Activated T-helper 17 cell treated with anti-CD3 and anti-CD28 coated beads, Interleukin-2, amount 50 U/mL, for 72 hours (primary cell): ENCODE measurements at places on chromosomes 2 and 18. TPM values are rescaled to one million over a fixed set of nuclear protein-coding genes. Genes with fewer than 3 reads are reported as not detected.

- no peak for ATAC-seq
Observed at GRCh38 chr2:75088791-75089190, 110.5 kb downstream of the TACR1 start.

DNA sequence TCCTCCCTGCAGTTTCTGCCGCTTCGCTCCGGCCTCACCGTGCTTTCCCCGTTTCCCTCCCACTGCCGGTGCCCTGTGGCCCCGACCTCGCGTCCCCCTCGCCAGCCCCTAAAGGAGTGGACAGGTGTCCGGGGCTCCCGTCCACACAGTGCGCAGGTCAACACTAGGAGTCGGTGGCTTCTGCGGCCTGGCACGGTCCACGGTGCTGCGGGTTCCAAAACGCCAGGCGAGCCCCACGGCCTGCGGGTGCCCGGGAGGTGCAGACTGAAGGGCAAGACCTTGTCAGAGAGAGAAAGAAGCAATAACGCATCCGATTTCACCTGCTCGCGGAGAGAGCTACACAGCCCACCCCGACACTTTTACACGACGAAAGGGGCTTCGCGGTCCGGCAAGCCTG is 588.7 kb upstream of the SALL3 start:
- ATAC-seq: no peak

DNA sequence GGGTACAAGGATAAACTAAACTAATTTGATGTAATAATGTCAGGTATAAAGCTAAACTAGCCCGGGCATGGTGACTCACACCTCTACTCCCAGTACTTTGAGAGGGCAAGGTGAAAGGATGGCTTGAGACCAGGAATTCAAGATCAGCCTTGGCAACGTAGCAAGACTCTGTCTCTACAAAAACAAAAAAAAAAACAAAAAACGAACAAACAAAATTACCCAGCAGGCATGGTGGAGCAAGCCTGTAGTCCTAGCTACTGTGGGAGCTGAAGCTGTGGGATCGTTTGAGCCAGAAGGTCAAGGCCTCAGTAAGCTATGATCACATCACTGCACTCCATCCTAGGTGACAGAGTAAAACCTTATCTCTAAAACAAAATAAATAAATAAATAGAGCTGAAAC is 131.8 kb upstream of the KYNU start:
- no peak for ATAC-seq

The SCN2A gene
- not detected for total RNA-seq

GRCh38 chr18:10519999-10520935 is 5.6 kb upstream of the NAPG start:
- ATAC-seq: peak; percentile 81

DNA sequence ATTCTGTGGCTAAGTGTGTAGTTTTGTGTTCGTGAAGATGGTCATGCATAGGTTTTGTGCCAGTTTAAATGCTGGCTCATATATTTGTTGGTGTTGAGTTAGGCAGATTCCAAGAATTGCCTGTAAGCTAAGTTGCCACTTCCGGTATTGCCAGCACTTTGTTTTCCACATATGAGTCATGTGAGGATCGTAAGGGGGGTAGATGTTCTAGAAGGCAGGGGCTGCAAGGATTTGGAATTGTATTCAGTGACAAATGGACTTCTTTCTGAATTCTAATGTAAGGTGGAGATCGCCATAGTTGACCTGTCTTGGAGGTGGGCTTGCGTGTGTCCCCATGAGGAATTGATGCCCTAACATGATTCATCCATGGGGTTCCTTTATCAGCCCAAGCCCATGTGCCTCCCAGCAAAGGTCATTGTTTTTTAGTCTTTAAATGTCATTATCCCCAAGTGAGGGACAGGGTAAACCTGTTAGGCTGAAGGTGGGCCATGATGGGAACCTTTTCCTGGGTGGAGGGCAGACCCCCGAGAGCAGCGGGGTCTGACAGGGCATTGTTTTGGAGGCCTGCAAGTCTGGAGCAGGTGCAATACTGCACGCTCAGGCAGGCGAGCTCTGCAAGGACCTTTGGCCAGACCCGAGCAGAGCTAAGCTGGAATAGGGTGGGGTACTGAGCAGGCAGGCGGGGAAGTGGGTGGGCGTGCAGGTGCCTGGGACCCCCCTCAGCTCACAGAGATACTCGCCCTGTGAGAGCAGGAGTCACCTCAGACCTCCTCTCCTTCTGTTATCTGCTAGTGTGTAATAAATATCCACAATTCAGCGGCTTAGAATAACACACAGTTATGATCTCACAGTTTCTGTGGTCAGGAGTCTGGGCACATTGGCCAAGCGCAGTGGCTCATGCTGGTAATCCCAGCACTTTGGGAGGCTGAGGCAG is 77.4 kb downstream of the LRRFIP1 start:
- ATAC-seq: peak; percentile 51

- no peak for ATAC-seq
Observed at GRCh38 chr2:126368758-126369157, 287.2 kb upstream of the GYPC start.

- ATAC-seq: no peak
Observed at GRCh38 chr2:47054868-47055267, 100.2 kb downstream of the STPG4 start.

DNA sequence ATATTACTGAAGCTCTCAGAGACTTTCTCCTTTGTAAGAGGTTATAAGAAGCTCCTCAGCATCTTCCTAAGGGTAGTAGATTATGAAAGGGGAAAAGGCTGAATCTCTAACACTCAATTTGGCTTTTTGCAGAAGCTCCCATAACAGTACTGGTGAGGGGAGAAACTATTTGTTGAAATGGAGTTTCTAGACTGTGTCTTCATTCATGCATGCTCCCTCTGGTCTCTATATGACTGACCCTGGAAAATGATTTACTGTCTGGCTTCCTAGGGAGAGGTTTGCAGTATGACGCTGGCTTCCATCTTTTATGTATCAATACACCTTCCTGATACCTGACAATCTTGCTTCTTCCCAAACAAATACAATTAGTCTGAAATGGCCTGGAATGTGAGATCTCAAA is 63.9 kb downstream of the LDAH start:
- no peak for ATAC-seq

The TCF23 gene
- total RNA-seq: not detected

DNA sequence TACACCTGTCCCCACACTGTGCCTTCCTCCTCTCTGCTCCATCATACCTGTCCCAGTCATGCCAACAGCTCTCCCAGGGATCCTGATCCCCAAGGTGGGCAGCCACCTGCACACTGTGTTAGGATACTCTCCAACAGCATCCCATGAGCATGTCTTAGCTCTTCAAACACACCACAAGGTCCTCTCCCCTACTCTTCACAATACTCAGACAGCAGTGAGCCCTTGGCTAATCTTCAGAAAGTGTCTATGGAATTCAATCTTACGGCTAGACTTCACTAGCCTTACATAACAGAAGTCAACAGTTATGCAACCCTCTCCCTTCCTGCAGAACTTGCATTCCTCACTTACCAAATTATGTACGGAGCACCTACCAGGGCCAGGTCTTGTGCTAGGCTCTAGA is 79.9 kb downstream of the MYO5B start:
- ATAC-seq: no peak
